ENCODE measurements at places on chromosomes 6 and 20. TPM values are rescaled to one million over a fixed set of nuclear protein-coding genes. Genes with fewer than 3 reads are reported as not detected.

- H3K4me3 ChIP-seq = no peak overlapping the region
- no peak for DNase-seq
- H3K36me3 ChIP-seq = no peaks in the 10 kb centered on the region
- no peaks in the 10 kb centered on the region for H3K4me1 ChIP-seq
- no peak overlapping the region for H3K27ac ChIP-seq
- peaks cover 12% of the 10 kb centered on the region for H3K27me3 ChIP-seq
Measured at GRCh38 chr6:46059608-46060007, 43.9 kb upstream of the CLIC5 start.

DNA sequence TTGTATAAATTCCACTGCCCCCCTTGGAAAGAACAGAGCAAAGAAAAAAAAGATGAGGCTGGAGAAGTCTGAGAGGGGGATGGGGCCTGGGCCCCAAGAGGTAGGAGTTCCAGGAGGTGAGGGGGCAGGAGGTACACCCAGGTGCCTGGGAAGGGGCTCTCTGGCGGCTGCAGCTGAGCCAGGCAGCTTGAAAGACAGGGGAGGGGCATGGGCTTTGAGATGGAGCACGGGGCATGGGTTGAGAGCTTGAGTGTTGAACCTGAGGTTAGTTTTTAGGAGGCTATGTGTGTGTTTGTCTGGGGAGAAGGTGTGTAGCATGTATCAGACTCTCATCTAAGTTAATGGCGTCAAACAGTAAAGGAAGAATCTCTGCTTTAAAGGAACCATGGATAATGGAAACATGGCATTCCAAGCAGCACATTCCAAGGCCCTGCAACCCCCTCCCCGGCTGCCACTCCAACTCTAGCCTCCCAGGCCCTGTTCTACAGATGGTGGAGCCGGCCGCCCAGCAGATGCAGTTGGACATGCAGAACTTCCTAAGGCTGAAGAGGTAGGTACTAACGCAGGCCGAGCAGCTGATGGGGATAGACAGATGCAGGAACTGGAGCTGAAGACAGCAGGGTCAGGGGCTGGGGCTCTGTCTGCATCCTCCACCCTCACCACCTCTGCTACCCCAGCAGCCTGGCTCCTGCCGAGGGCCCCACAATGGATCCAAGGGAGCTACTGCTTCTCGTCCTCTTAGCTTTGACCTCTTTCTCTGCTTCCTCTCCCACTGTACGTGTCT, 42.1 kb downstream of the MDFI start:
- H3K27ac ChIP-seq = no peak overlapping the region
- no peak overlapping the region for H3K4me3 ChIP-seq
- no peaks in the 10 kb centered on the region for H3K36me3 ChIP-seq
- DNase-seq = no peak
- peaks cover 4% of the 10 kb centered on the region for H3K27me3 ChIP-seq

GRCh38 chr6:7661364-7661763, 64.5 kb upstream of the BMP6 start:
- H3K4me1 ChIP-seq = no peaks in the 10 kb centered on the region
- no peak overlapping the region for H3K4me3 ChIP-seq
- no peak for DNase-seq

GRCh38 chr6:35139924-35140638, 1.1 kb downstream of the TCP11 start:
- no peaks in the 10 kb centered on the region for H3K36me3 ChIP-seq
- H3K27me3 ChIP-seq = peaks cover 37% of the 10 kb centered on the region
- peak overlapping the region; percentile 14 for H3K4me3 ChIP-seq

- DNase-seq = peak; percentile 84
- H3K36me3 ChIP-seq = peaks cover 14% of the 10 kb centered on the region
- H3K4me3 ChIP-seq = peak overlapping the region; percentile 60
- no peaks in the 10 kb centered on the region for H3K27me3 ChIP-seq
- H3K27ac ChIP-seq = peak overlapping the region; percentile 94
Measured at GRCh38 chr6:52390361-52390727, 28.4 kb downstream of the PAQR8 start.

DNA sequence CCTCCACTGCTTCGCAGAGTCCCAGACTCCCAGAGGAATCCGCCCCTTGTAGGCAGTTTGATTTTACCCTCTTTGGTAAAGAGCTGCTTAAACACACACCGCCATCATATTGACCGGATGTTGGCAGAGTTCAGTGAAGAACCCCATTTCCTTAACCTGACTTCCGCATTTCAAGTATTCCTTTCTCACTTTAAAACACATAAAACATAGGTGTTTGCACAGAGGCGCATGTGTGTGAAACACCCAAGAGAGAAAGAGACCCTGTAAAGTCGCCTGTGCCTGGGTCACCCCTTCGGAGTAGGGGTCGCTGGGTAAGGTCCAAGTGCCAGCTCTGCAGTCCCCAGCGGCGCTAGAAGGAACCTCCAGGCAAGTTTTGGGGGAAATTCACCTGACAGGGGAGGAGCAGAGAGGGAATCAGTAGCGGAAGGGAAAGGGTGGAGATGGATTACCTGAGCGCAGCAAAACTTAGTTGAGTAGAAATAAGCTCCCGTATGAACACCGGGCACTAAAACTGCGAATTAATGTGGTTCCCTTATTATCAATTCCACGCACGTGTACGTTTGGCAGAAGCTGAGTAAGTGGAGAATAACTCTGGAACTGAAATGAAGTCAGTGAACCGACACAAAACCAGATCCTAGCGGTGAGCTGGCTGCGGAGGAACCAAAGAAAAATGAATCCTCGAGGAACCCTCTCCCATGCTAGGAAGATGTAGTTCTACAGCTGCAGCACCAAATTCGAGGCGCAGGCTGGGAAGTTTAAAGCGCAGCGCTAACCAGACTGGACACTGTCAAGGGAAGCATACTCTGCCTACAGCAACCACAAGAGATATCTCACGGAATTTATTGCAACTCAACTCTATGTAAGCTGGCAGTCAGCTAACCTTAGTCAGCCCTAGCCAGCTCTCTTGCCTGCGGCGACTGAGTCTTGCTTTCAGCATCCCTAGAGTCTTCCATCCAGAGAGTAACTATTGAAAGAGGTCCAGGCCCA, 3.5 kb upstream of the HTR1B start:
- H3K27ac ChIP-seq = no peak overlapping the region
- peaks cover 16% of the 10 kb centered on the region for H3K4me1 ChIP-seq
- peak overlapping the region; percentile 72 for H3K4me3 ChIP-seq
- peaks cover 6% of the 10 kb centered on the region for H3K36me3 ChIP-seq

The BHLHE23 gene
- total RNA-seq = not detected

The ADAM33 gene
- total RNA-seq = not detected
